Thoracic aorta (tissue), 2 donors: ENCODE measurements at places on chromosomes 13 and 19.

DNA sequence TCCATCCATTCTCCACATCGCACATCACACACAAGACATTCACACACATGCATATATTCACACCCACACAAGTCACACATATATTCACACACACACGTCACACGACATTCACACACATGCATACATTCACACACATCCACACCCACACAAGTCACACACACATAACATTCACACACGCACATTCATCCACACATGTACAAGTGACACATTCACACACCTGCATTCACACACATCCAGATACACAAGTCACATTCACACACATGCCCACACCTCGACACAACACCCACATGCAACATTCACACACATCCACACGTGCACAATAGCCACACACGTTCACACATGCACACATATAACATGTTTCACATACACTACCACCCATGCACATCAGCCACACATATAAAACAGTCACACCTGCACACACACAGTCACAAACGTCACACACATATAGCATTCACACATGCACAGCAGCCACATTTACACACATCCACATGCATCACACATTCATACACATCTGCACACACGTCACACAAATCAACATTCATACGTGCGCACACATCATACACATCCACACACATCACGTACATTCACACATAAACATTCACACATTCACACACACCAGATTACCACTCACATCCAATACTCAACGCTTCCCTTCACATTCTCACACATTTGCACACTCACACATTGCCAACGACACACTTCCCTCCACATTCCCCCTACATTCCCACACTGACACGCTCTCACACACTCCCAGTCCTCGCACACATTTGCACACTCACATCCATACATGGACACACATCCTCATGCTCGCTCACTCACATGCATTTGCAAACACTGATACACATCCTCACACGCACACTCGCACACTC lies 41.0 kb downstream of the ANKRD10 start:
- peak overlapping the region; percentile 19 for H3K27ac ChIP-seq
- H3K4me1 ChIP-seq: peaks cover 42% of the 10 kb centered on the region
- H3K36me3 ChIP-seq: no peaks in the 10 kb centered on the region
- H3K4me3 ChIP-seq: peak overlapping the region; percentile 66

DNA sequence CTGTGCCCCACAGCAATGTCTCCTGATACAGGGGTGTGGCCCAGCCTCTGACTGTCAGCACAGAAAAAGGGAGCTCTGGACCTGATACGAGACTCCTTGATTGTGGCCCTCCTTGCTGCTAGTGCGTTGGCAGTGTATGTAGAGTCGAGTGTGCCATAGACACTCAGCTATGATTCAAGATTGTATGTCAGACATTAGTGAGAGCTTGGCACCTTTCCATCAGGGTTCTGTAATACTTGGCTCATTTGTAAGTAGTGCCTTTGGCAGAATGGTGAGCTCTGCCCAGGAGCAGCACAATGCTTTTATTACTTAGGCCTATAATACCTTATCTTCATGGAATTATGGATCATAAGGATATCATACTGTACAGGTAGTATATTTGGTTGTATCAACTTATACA lies 83.4 kb downstream of the ATP8A2 start:
- no peaks in the 10 kb centered on the region for H3K36me3 ChIP-seq
- no peak for DNase-seq
- no peaks in the 10 kb centered on the region for H3K4me1 ChIP-seq
- no peak overlapping the region for H3K27ac ChIP-seq
- H3K27me3 ChIP-seq: no peaks in the 10 kb centered on the region

DNA sequence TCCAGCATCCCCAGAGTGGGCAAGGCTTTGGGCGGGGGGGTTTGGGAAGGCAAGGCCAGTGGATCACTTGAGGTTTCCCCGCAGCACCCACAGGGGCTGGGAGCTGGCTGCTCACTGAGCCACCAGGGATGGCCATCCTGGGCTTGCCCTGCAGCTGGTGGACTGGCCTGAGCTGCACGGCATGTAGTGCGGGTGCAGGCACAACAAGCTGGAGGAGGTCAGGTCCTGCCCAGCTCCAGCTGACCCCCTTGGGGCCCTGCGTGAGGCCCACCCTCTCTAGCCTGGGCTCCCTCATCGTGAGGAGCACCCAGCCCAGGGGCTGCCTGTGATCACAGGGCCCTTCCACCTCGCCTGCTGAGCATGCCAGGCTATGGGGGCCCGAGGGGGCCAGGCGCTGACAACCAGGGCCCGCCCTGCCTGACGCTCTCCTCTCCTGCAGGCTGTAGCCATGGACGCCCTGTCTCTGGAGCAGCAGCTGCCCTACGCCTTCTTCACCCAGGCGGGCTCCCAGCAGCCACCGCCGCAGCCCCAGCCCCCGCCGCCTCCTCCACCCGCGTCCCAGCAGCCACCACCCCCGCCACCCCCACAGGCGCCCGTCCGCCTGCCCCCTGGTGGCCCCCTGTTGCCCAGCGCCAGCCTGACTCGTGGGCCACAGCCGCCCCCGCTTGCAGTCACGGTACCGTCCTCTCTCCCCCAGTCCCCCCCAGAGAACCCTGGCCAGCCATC lies 22.9 kb downstream of the COMP start:
- H3K27me3 ChIP-seq: no peaks in the 10 kb centered on the region
- no peak overlapping the region for H3K4me3 ChIP-seq
- peaks cover under 1% of the 10 kb centered on the region for H3K4me1 ChIP-seq
- H3K27ac ChIP-seq: no peak overlapping the region
- H3K36me3 ChIP-seq: no peaks in the 10 kb centered on the region

- H3K4me3 ChIP-seq: no peak overlapping the region
- no peak for DNase-seq
- H3K36me3 ChIP-seq: peaks cover 6% of the 10 kb centered on the region
- peaks cover 7% of the 10 kb centered on the region for H3K4me1 ChIP-seq
- no peak overlapping the region for H3K27ac ChIP-seq
Observed at GRCh38 chr19:48799358-48800300, 11.2 kb downstream of the BCAT2 start.

- no peak overlapping the region for H3K27ac ChIP-seq
- H3K36me3 ChIP-seq: no peaks in the 10 kb centered on the region
- no peak for DNase-seq
- peaks cover 4% of the 10 kb centered on the region for H3K27me3 ChIP-seq
Observed at GRCh38 chr13:99122171-99122570, 78.5 kb upstream of the UBAC2 start.

GRCh38 chr13:103243495-103243894 lies 177.3 kb upstream of the SLC10A2 start:
- H3K27ac ChIP-seq: no peak overlapping the region
- H3K4me3 ChIP-seq: no peak overlapping the region
- no peaks in the 10 kb centered on the region for H3K4me1 ChIP-seq
- no peaks in the 10 kb centered on the region for H3K36me3 ChIP-seq

DNA sequence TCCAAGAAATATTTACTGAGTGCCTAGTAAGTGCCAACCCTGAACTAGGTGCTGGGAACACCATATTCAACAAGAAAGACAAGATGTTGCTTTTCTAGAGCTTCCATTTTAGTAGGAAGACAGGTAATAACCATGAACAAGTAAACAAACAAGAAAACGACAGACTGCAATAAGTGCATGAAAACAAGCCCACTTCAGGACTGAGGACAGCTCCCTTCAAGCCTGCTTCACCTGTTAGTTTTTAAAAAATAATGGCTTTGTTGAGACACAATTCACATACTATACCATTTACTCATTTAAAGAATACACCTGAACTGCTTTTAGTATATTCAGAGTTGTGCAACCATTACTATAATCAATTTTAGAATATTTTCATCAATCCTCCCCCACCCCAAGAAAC lies 30.4 kb downstream of the CYP4F22 start:
- H3K27ac ChIP-seq: no peak overlapping the region
- no peak for DNase-seq
- no peaks in the 10 kb centered on the region for H3K4me1 ChIP-seq
- H3K4me3 ChIP-seq: no peak overlapping the region
- H3K36me3 ChIP-seq: no peaks in the 10 kb centered on the region

GRCh38 chr13:40706439-40706838 lies 40.0 kb upstream of the FOXO1 start:
- H3K36me3 ChIP-seq: no peaks in the 10 kb centered on the region
- no peaks in the 10 kb centered on the region for H3K4me1 ChIP-seq
- H3K4me3 ChIP-seq: no peak overlapping the region
- H3K27ac ChIP-seq: no peak overlapping the region
- H3K27me3 ChIP-seq: no peaks in the 10 kb centered on the region
- DNase-seq: no peak

- H3K4me3 ChIP-seq: no peak overlapping the region
- H3K27ac ChIP-seq: no peak overlapping the region
- H3K36me3 ChIP-seq: no peaks in the 10 kb centered on the region
- H3K4me1 ChIP-seq: no peaks in the 10 kb centered on the region
- no peaks in the 10 kb centered on the region for H3K27me3 ChIP-seq
Observed at GRCh38 chr13:77429320-77430142, 102.6 kb upstream of the MYCBP2 start.

DNA sequence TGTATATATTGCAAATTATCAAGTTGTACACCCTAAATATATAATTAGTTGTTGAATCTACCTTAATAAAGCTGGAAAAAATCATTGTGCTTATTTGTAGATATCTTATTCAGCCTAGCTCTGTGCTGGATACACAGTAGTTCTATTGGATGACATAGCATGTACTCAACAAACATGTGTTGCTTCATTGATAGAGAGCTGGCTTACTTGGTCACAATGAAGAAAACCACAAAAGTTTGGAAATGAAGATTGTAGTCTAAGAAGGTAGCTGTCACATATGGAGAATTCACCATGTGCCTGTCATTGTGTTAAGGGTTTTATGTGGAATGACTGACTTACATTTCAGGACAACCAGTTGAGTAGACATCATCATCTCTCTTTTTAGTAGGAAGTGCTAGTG lies 278.9 kb downstream of the LMO7 start:
- peaks cover 5% of the 10 kb centered on the region for H3K4me1 ChIP-seq
- no peak overlapping the region for H3K27ac ChIP-seq
- no peaks in the 10 kb centered on the region for H3K27me3 ChIP-seq
- no peak for DNase-seq
- H3K4me3 ChIP-seq: no peak overlapping the region

- DNase-seq: no peak
- no peak overlapping the region for H3K27ac ChIP-seq
- H3K27me3 ChIP-seq: no peaks in the 10 kb centered on the region
- no peaks in the 10 kb centered on the region for H3K36me3 ChIP-seq
- H3K4me1 ChIP-seq: no peaks in the 10 kb centered on the region
Observed at GRCh38 chr13:35349673-35350278, 126.7 kb downstream of the MAB21L1 start.

DNA sequence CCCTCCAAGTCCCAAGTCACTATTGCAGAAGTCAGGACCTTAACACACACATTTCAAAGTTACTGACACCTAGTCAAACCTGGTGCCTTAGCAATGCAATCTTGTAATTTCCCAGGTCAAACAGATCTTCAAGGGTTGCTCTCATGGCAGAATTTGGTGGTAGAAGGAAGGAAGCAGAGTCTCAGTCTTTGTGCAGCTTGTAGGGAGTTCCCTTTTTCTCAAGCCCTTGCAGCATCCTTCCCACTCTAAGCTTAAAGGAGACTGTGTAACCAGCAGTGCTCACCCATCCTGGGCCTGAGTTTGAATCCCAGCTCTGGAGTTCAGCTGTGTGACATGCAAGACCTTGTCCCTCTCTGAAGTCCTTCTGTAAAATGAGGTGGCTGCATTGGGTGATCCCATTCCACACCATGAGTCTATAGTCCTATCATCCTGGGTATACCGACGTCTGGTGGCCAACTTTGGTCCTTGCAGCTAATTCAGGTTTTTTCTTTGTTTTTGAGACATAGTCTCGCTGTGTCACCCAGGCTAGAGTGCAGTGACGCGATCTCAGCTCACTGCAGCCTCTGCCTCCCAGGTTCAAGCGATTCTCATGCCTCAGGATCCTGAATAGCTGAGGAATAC lies 9.8 kb downstream of the SIGLEC10 start:
- no peaks in the 10 kb centered on the region for H3K4me1 ChIP-seq
- H3K4me3 ChIP-seq: no peak overlapping the region
- H3K27me3 ChIP-seq: no peaks in the 10 kb centered on the region
- no peak overlapping the region for H3K27ac ChIP-seq
